ENCODE measurements at places on chromosomes 6 and 20.

GRCh38 chr6:55438203-55438602 is 110.9 kb downstream of the GFRAL start:
- no peak for DNase-seq

- no peak for DNase-seq
Measured at GRCh38 chr6:30238178-30238795, 25.1 kb upstream of the TRIM26 start.

DNA sequence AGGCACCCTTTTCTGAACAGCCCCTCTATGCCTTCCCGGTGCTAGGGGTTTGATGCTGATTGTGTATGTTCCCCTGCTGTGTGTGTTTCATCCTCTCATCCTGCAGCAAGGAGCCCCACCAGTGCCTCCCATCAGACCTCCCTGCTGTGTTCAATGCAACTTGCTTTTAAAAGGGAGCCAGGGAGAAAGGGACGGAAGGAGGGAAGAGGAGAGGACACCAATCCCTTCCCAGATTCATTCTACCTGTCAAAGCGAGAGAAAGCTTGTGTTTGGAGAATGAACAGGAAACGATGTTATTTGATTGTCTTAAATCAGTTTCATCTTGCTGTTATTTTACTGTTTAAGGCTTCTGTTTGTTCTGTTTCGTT is 259.2 kb downstream of the ADGB start:
- DNase-seq = no peak

DNA sequence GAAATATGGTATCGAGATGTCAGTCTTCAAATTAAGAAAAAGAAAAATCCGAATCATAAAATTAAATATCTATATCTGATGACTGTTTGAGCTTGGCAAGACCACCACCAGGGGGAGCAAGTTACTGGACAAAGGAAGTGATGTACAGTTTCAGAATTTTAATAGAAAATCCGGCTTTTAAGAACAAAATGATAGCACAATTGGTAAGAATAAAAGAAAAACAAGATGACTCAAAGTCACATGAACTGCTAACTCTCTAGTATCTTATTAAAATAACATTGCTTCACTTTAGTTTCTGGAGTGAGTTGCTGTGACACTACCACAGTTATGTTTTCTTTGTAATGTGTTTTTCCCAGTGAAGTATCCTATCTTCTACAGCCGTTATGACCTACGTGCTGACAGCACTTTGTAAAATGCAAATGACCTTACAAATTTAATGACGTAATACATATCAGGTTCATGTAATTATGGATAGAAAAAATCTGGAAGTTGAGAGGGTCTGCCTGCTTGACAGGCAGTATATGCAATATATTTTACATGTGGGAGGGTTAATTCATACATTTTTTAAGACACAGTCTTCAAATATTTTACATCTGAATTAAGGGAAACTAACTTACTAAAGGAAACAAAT is 405.3 kb upstream of the HS3ST5 start:
- no peak for DNase-seq

DNA sequence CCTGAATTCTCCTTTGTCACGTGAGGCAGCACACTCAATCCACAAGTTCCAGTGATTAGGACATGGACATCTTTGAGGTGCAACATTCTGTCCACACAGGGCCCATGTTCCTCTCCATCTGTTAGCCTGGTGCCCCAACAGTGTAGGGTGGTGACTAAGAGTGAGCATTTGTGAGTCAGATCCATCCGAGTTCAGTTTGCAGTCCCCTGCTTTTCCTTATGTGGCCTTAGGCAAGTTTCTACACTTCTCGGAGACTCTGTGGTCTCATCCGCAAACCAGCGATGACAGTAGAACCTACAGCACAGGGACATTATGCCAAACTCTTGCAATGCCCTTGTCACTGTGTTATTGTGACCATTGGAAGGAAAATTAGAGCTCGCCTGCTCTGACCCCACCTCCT is 178.7 kb upstream of the CDH4 start:
- no peak for DNase-seq

DNA sequence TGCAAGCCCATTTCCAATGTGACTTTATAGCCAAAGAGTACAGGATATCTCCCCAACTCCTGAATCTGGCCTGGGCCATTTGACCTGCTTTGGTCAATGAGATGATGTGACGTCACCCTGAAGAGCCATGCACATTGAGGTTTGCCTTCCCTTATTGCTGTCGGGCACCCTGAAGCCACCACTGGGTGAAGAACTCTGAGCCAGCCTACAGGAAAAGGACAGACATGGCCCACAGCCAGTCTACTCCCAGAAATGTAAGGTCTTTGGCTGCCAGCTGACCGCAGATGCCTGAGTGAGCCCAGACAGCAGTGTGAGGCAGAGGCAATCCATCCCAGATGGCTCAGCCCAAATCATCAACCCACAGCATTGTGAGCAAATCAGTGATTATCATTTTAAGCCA is 3.7 kb upstream of the SYNDIG1 start:
- DNase-seq = no peak
